ENCODE measurements at places on chromosomes 7 and 10.

DNA sequence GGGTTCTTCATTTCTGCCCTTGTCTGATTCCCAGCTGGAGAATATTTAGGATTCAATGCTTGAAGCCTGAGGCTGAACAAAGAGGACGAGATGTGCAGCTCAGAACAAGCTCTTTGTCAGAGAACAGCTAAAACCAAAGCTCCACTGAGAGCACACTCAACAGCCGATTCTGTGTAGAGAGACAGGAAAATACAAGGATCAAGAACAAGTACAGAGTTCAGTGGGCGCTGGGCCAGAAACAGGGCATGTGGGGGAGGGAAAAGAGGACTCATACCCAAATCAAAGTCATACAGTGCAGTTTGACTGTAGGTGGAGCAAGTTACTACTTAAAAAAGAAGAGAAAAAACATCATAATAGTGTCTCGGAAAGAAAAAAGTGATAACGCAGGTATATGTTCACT, at the start of gene AGMO:
Gene AGMO (minus strand): TSS at position 181 of the 400 bp plus-strand sequence.
- no peak within 1 kb of the TSS for H3K27ac ChIP-seq
- H3K4me3 ChIP-seq, result no peak within 1 kb of the TSS
- no peaks in the 10 kb centered on the region for H3K36me3 ChIP-seq
- H3K4me1 ChIP-seq, result no peaks in the 10 kb centered on the region
- no peak for DNase-seq
- no peaks in the 10 kb centered on the region for H3K27me3 ChIP-seq

GRCh38 chr7:17678896-17679295, 261.4 kb downstream of the SNX13 start:
- H3K27me3 ChIP-seq, result no peaks in the 10 kb centered on the region
- H3K4me3 ChIP-seq, result no peak overlapping the region
- DNase-seq, result no peak

DNA sequence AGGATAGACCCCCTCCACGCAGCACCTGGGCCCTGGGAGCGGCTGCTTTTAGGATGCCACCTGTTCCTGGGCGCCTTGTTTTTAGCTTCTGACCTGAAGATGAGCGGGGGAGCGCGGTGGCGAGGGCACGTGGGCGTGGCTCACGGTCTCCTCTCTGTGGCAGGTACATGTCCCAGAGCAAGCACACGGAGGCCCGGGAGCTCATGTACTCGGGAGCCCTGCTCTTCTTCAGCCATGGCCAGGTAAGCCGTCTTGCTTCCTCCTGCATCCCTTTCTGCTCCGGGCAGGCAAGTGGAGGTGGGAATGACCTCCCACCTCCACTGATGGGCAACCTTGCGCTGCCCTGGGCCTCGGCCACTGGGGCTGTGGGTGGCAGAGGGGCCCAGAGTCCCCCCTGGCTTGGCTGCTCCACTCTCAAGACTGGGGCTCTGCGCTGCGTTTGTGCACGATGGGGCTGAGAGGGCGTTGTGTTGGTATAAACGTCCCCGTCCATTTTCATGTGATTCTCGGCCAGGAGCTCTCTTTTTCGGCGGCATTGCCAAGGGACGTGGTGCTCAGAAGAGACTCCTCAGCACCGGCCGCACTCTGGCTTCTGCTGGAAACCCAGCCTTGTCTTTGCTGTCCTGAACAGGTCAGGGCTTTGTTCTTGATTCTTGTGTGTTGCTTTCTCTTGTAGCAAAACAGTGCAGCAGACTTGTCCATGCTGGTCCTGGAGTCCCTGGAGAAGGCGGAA, 9.7 kb downstream of the GET4 start:
- no peak overlapping the region for H3K4me3 ChIP-seq
- H3K4me1 ChIP-seq, result peaks cover 2% of the 10 kb centered on the region
- peaks cover 38% of the 10 kb centered on the region for H3K36me3 ChIP-seq
- H3K27ac ChIP-seq, result no peak overlapping the region
- no peaks in the 10 kb centered on the region for H3K27me3 ChIP-seq

DNA sequence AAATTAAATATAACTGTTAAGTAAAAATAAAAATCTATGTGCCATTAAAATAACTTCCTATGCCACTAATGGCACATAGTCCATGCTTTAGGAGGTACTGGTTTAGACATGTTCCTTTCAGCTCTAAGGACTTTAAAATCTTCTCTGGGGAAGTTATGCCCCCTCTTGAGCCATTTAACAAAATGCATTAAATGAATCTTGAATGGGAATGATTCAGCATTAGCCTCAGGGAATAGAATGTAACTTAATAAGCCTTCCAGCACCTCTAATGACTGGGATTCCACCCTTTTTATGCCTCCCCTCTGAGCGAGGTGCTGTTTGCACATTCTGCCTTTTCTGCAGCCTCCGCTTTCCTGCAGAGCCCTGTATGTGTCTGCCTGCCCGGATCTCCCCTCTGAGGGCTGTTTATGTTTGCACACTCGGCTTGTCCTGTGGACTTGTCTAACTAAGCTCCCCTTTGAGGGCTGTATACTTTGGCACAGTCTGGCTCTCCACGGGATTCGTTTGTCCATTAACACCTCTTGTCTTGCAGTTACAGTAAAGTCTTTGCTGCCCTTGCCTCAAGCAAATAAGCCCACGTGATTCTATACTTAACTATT, 108.4 kb upstream of the HPS1 start:
- no peak for DNase-seq
- no peaks in the 10 kb centered on the region for H3K4me1 ChIP-seq
- no peaks in the 10 kb centered on the region for H3K27me3 ChIP-seq
- H3K36me3 ChIP-seq, result no peaks in the 10 kb centered on the region

DNA sequence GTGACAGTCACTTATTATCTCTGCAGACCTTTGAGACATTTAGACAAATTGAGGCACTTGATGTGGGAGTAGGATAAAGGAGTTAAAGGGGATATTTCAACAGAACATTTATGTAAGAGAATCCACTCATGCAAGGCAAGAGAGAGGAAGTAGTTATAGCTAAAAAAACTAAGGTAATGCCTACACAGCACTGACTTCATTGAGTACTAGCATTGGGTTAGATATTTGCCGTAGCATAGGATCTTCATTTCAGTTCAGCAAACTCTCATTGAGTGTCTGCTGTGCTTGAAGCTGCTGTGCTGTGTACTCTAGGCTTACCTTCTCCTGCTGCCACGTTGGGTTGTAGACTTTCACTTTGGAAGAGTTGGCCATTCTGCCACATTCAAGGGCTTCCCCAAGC, 10.5 kb upstream of the ENTPD1 start:
- H3K27ac ChIP-seq, result no peak overlapping the region
- H3K36me3 ChIP-seq, result no peaks in the 10 kb centered on the region
- H3K4me1 ChIP-seq, result peaks cover 2% of the 10 kb centered on the region
- no peak for DNase-seq

DNA sequence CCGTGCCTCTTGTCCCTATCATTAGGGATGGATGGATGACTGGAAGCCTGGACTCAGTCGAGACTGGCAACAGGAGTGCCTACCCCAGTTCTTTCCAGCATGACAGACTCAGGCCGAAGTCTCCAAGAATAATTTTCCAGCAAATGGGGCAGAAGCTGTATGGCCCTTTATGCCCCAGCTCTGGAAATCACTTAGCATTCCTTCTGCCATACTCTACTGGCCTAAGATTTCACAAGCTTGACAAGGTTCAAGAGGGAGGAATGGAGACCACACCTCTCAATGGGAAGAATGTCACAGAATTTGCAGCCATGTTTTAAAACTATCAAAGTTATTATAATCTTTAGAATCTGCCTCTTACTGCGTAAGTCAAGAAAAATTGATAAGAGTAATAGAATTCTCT, 39.0 kb upstream of the RTKN2 start:
- H3K4me1 ChIP-seq, result peaks cover 1% of the 10 kb centered on the region
- H3K27ac ChIP-seq, result no peak overlapping the region
- H3K27me3 ChIP-seq, result no peaks in the 10 kb centered on the region
- H3K4me3 ChIP-seq, result no peak overlapping the region
- H3K36me3 ChIP-seq, result no peaks in the 10 kb centered on the region

DNA sequence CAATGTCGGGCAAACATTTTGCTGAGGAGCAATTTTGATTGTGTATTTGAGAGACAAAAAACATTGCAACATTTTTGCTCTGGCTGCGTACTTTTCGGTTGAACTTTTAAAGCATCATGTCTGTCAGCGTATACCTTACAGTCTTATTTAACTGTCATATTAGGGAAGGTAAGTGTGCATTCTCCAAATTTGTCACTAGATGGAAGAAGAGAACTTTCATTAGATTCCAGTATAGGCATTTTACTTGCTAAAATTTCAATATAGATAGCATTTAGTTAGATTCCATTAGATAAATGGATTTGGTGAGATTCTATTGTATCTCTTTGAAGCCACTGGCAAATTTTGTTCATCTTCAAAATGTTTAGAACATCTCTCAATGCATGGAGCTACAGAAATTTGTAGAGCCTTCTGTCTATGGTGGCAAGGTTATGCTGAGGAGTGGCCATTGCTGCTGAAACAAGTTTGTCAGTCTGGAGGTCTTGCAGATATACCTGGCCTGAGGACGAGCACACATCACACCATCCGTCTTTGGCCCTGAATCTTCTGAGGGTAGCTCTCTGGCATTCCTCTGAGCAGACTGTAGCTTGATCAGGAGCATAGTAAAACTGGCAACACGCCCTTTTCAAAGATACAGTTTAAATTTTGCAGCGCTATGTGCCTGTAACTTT, 437.5 kb upstream of the MBL2 start:
- no peak for DNase-seq
- H3K27ac ChIP-seq, result no peak overlapping the region
- H3K36me3 ChIP-seq, result no peaks in the 10 kb centered on the region
- H3K4me1 ChIP-seq, result peaks cover 1% of the 10 kb centered on the region

GRCh38 chr7:48170506-48170905, 752 bp upstream of the ABCA13 start:
- no peak overlapping the region for H3K27ac ChIP-seq
- H3K4me3 ChIP-seq, result no peak overlapping the region
- H3K36me3 ChIP-seq, result no peaks in the 10 kb centered on the region
- no peak for DNase-seq
- H3K4me1 ChIP-seq, result no peaks in the 10 kb centered on the region

DNA sequence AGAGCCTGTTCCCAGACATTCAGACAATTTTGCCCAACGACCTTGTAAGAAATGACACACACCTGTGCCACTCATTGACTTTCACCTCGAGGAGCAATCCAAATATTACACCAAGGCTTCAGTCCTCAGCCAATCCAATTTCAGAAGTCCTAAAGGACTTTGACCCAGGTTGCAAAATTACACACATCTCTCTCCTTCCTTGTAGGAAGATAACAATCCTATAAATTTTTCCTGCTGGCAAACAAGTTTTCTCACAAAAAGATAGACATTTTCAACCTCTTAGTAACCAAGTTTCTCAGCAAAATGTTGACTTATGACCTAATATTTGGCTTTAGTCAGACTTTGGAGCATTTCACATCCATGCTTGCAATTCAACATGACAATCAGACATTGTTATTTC, 745.0 kb downstream of the GRID1 start:
- H3K4me1 ChIP-seq, result no peaks in the 10 kb centered on the region
- H3K27ac ChIP-seq, result no peak overlapping the region
- no peaks in the 10 kb centered on the region for H3K36me3 ChIP-seq
- no peaks in the 10 kb centered on the region for H3K27me3 ChIP-seq
- DNase-seq, result no peak
- H3K4me3 ChIP-seq, result no peak overlapping the region

GRCh38 chr10:59895629-59896116, 10.7 kb downstream of the CCDC6 start:
- H3K4me3 ChIP-seq, result no peak overlapping the region
- H3K27ac ChIP-seq, result no peak overlapping the region
- DNase-seq, result no peak
- H3K4me1 ChIP-seq, result peaks cover 6% of the 10 kb centered on the region

GRCh38 chr7:2438775-2439174, 35.4 kb downstream of the CHST12 start:
- H3K36me3 ChIP-seq, result no peaks in the 10 kb centered on the region
- H3K4me1 ChIP-seq, result no peaks in the 10 kb centered on the region
- no peak for DNase-seq
- H3K27ac ChIP-seq, result no peak overlapping the region

GRCh38 chr7:47881256-47881655, 67.0 kb downstream of the PKD1L1 start:
- H3K27ac ChIP-seq, result no peak overlapping the region
- no peak overlapping the region for H3K4me3 ChIP-seq
- no peaks in the 10 kb centered on the region for H3K4me1 ChIP-seq
- no peaks in the 10 kb centered on the region for H3K27me3 ChIP-seq
- H3K36me3 ChIP-seq, result no peaks in the 10 kb centered on the region
- no peak for DNase-seq

DNA sequence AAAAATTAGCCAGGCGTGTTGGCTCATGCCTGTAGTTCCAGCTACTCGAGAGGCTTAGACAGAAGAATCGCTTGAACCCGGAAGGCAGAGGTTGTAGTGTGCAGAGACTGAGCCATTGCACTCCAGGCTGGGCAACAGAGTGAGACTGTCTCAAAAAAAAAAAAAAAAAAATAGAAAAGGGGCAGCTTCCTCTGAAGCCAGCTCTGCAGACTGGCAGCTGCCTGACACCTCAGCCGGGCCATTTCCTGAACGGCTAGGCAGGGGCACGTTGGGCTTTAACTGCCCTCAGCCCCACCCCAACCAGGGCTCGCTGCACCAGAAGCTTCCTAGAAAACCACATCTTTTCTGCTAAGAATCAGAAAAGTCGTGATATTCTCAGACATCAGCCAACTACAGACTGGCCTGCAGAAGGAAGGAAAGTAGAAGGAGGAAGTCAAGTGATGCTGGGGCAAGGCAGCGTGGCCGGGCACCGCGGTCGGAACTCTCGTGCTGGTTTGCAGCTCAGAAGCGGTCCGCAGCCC, 38.0 kb downstream of the PRKAG2 start:
- no peak overlapping the region for H3K27ac ChIP-seq
- no peak for DNase-seq
- no peaks in the 10 kb centered on the region for H3K36me3 ChIP-seq
- H3K4me1 ChIP-seq, result no peaks in the 10 kb centered on the region
- H3K27me3 ChIP-seq, result no peaks in the 10 kb centered on the region
- no peak overlapping the region for H3K4me3 ChIP-seq

DNA sequence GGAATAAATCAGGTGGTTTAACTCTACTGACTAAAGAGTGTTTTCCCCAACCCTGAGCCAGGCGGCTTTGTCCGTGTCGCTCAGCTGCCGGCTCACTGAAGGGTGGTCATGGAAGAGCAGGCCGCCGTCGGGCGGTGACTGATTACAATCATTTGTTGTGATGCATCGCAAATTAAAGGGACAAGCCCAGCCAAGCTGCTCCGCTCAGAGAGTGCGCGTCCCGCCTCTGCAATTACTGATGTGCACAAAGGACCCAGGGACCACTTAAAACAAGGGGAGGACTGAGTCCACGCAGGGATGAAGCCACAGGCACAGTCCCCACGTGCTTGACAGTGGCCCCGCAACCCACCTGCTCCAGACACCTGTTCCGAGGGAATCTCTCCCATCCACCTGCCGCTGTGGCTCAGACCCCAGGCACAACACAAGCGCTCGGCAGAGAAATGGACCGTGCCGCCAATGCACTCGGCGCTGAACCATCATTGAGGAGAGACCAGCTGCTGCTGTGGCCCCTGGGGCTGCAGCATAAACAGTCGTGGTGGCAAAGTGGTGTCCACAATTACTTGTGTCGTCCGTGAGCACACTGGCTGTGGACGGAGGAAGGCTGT, 526.5 kb downstream of the PTPRN2 start:
- peaks cover 4% of the 10 kb centered on the region for H3K36me3 ChIP-seq
- H3K27me3 ChIP-seq, result no peaks in the 10 kb centered on the region
- no peak overlapping the region for H3K27ac ChIP-seq

GRCh38 chr10:62278441-62278910, 9.8 kb upstream of the RTKN2 start:
- H3K27me3 ChIP-seq, result no peaks in the 10 kb centered on the region
- DNase-seq, result no peak
- H3K36me3 ChIP-seq, result no peaks in the 10 kb centered on the region
- no peak overlapping the region for H3K27ac ChIP-seq
- no peaks in the 10 kb centered on the region for H3K4me1 ChIP-seq
